T-helper 1 cell (primary cell): ENCODE measurements at places on chromosomes 4 and X.

- no peak for DNase-seq
Observed at GRCh38 chrX:15160558-15161095, 109.3 kb downstream of the ASB9 start.

DNA sequence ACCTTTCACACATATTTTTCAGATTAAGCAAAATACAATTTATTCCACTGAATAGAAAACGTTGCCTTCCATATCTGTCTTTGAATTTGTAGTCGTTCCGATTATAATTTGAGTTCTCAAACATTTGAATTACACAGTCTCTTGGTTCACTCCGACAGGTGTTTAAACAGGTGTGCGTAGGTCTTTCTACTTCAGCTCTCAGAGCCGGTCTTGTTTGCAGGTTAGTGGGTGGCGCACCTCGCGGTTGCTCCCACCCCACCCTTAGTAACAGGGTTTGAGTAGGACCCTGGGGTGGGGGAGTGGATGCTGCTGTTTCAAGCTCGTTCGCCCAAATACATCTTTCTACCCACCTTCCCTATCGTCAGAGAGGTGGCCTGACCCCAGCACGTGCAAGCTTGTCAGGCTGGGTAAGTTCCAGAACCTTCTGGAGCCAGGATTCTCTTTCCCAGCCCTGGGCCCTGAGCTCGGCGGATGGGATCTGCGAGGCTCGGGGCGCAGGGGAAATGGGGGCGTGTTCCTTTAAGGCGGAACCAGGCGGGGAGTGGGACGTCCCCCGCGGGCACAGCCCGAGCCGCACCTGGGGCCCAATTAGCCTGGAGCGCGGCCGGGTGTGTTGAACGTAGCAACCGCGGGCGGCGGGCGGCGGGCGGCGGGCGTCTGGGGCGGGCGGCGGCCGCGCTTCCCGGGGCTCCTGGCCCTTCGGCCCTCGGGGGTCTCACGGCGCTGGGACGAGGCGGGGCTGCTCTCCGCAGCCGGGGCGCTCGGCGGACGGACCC lies at the start of gene FAM149A:
TSS of gene FAM149A (plus strand) at position 591 of the 776 bp plus-strand sequence.
- peak; percentile 11 for DNase-seq

- DNase-seq = no peak
Observed at GRCh38 chr4:85862896-85863295, 387.9 kb downstream of the ARHGAP24 start.

DNA sequence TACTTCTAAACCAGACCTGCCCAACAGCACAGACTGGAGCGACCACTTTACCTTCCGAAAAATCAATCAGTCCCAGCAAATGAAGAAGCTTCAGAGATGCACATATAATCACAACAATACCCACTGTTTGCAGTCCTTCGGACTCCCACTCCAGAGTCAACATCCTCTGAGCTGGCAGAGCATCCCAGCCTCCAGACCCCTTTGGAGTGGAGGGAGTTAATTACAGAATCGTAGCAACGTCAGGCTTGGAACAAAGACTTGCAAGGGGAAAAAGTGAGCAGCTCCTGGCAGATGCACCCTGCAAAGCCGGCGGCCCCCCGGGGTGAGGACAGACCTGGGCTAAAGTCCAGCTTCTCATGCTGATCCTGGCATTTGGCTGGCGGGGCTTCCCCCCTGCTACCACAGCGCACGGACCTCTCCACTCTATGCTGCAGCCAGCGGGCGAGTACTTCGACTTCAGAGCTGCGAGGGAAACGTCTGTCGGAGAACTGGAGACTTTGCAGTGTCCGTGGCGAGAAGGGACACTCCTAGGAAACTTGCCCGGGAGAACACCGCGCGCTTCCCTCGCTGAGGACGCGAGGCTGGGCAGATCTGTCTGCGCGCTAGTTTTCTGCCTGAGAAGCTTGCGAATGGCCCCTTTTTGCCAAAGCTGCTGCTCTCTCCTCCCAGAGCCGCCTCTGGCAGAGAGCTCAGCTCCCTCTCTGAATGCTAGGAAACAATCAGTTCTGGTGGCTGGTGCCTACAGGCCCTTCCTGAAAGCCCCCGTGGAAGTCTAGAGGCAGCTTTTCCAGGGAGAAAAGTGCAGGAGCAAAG lies 283.7 kb downstream of the PACRGL start:
- no peak for DNase-seq

GRCh38 chr4:171847751-171848150 lies 34.5 kb downstream of the GALNTL6 start:
- no peak for DNase-seq

GRCh38 chrX:10326578-10326977 lies 169.8 kb downstream of the CLCN4 start:
- no peak for DNase-seq

- peak; percentile 87 for DNase-seq
Observed at GRCh38 chr4:112288455-112288854, 2.8 kb upstream of the TIFA start.
